Head of caudate nucleus (tissue), 42 donors: ENCODE measurements at places on chromosomes 16 and 17.

- no peak for DNase-seq
Observed at GRCh38 chr16:30523768-30524574, 2.4 kb downstream of the ZNF768 start.

GRCh38 chr17:57665128-57665527, 80.0 kb downstream of the CCDC182 start:
- no peak for DNase-seq

DNA sequence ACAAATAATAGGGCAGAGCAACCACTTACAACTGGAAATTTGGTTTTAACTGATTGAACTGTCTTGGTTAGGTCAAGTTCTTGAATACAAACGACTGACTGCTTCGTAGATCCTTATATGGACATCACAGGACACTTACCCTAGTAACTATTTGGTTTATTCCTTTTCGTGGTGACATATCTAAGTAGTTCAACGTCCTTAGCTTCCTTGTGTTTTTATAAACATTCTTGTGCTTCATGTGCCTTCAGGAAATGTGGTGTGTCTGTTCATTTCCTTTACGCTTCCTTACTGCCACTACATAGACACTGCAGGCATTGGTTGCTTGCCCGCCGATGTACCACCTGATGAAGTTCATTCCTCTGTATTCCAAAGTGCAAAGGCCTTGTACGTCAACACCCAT, 59.3 kb downstream of the USP10 start:
- no peak for DNase-seq

GRCh38 chr16:19502395-19503131, 19.3 kb downstream of the GDE1 start:
- DNase-seq = peak; percentile 62

DNA sequence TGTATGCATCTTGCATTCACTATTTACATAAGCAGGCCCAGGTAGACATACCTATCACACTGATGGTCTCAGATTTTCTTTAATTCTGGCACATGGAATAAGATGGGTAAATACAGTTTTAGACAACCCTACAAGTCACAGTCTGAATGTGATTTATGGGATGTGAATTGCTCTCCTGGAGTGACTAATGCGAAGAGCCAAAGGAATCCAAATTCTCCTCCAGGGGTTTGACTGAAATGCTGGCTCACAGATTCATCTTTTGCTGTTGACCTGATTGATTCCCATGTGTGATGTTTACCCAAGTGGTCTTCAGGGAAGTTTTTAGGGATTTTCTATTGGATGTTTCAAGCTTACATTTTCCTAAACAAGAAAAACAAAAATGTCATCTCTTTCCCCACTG, 277.9 kb upstream of the MON1B start:
- DNase-seq = no peak

DNA sequence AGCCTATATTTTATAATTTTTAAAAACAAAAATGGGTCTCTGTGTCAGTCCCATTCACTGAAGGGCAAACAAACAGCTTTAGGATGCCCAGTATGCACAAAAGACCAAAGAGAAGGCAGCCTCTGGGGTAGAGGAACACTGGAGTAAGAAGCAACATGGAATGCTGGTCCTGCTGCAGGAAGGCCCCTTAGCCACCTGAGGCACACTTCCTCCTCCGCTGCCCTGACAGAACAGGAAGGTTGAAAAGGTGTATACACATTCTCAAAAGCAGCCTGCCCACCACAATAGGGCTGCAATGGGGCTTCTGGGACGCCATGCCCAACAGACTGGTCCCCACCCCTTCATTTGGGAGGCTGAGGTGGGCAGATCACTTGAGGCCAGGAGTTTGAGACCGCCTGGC, 19.5 kb downstream of the TOM1L2 start:
- no peak for DNase-seq

DNA sequence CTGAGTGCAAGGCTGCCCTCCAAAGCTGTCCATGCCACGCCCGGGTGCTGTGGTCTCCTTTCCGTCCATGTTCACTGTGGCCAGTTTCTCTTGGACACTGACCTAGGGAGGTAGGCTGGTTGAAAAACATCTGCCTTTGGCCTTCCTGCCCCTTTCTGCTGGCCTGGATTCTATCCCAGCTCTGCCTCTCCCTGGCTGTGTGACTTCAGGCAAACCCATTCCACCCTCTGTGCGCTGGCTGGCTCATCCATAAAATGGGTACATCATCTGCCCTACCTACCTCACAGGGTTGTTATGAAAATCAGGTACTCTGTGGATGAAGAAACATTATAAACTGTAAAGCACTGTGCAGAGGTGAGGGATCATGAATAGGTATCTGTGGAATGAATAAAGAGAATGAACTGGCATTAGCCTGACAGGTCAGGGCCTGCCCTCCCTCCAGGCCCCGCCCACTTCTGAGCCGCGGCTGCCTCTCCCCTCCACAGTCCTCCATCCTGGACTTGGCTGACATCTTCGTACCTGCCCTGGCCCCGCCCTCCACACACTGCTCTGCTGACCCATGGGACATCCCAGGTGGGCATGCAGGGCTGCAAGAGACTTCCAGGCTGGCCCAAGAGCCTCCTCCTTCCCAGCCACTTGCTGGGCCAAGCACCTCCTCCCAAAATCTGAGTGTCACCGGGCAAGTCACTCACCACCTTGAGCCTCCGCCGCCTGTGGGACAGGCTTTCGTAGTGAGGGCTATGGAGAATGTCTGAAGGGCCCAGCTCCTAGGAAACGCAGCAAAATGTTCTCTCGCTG, 7.0 kb upstream of the SPATA20 start:
- no peak for DNase-seq
